ENCODE measurements at places on chromosomes 2 and 18.

GRCh38 chr2:63590626-63591408, 2.1 kb downstream of the MDH1 start:
- DNase-seq = no peak

DNA sequence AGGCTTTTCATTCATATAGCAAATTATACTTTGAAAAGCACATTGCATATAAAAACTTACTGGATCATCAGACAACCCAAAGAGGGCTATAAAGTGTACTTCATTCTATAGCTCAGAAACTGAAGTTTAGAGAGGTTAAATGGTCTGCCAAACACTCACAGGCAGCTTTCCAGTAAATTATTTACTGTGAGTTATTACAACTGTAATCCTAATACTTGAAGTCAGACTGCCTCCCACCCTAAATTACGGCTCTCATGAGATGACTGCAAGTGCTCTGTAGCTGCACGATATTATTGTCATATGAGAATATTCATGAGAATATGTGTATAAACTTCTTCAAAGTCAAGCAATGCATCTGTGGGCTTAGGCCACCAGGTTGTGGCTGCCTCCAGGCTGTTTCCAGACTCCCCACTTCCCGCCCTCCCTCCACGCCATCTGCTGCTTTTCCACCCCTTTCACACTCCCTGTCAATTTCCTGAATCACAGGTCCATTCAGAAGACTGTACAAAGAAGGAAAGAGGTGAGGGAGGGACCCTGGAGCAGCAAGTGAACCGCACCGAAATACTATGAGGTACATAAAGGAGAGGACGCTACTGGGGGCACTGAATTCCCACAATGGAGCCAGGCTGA, 111.1 kb upstream of the SPOPL start:
- no peak for DNase-seq

- DNase-seq = no peak
Measured at GRCh38 chr18:64254399-64255093, 105.7 kb upstream of the LINC00305 start.

DNA sequence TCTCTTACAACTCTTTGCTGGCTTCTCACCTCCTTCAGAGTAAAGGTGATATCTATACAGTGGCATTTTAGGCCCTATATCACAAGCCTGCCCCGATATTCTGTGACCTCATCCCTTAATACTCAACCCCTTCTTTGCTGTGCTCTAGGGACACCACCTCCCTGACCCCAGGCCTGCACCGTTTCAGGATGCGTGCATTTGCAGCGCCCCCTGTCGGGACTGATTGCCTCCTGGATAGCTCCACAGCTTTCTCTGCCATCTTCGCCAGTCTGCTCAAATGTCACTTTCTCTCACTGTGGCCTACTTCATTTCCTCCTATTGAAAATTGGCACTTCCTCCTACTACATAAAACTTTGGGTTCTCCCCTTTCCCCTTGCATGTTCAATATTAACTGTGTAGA, 289.6 kb downstream of the SOCS6 start:
- DNase-seq = no peak

- peak; percentile 61 for DNase-seq
Measured at GRCh38 chr2:157692768-157693167, 64.1 kb upstream of the ACVR1C start.

GRCh38 chr2:127951026-127951425, 65.3 kb upstream of the AMMECR1L start:
- DNase-seq = no peak

DNA sequence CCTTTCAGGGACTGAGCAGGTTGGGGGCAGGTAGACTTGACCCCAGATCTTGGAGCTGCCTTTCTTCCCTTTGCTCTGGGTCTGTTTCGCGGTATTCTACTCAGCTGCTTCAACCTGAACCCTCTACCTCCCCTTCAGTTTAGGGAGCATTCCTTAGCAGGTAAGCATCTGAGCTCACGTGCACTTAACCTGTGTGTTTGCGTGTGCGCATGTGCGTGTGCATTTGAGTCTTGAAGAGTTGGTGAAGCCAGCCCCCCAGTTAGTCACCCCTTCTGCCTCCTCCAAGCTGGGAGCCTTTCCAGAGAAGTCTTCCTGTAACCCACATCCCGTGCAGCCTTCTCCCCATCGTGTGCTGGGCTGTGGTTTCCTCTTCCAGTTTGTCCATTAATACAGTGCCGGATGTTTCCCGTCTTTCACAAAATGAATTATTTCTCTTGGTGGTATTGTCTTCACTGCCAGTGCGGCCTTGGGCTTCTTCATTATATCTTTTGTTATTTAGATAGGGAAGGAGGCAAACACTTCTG, 33.2 kb downstream of the B3GNT2 start:
- no peak for DNase-seq

GRCh38 chr2:188050726-188051125, 240.9 kb upstream of the GULP1 start:
- DNase-seq = no peak

- no peak for DNase-seq
Measured at GRCh38 chr2:64861452-64862397, 127.5 kb upstream of the SLC1A4 start.

DNA sequence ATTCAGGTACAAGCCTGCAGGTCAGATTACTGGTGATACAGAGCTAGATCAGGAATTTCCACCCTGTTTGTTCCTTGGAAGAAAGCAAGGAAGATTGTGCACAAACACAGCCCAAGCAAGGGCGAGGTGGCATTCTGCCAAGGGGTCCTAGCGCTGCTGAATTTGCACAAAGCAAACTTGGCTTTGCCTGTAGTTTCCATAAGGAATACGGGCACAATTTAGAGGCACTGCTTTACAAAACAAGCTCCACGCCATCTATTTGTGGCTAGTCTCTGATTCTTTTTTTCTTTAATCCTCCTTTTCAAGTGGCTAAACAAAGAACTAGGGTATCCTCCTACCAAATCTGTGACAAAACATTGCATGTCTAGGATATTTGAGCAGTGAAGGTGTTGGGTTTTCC, 195.5 kb upstream of the ACVR2A start:
- DNase-seq = no peak

- no peak for DNase-seq
Measured at GRCh38 chr2:48619526-48619925, 1.9 kb downstream of the GTF2A1L start.

- no peak for DNase-seq
Measured at GRCh38 chr2:125710561-125710960, 945.4 kb upstream of the GYPC start.

GRCh38 chr18:69000366-69000765, 202.5 kb downstream of the CCDC102B start:
- DNase-seq = no peak

GRCh38 chr2:202161151-202161835, 77.1 kb downstream of the SUMO1 start:
- no peak for DNase-seq

DNA sequence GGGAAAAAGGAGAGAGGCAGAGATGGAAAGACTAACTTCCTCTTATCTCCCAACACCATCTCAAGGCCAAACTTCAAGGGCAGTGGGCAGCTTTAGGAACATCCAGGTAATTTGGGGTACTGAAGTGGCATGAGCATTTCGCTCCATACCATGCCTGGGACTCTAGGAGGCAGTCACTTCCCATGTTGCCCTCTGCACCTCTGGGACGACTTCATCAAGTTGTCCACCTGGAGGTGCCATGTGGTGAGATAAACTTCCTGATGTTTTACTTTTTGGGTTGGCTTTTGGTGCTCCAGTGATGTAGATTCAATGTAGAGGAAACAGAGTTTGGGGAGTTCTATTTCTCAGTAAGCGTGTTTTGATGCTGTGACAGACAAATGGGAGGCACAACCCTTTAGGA, 56.3 kb upstream of the UPP2 start:
- DNase-seq = no peak

DNA sequence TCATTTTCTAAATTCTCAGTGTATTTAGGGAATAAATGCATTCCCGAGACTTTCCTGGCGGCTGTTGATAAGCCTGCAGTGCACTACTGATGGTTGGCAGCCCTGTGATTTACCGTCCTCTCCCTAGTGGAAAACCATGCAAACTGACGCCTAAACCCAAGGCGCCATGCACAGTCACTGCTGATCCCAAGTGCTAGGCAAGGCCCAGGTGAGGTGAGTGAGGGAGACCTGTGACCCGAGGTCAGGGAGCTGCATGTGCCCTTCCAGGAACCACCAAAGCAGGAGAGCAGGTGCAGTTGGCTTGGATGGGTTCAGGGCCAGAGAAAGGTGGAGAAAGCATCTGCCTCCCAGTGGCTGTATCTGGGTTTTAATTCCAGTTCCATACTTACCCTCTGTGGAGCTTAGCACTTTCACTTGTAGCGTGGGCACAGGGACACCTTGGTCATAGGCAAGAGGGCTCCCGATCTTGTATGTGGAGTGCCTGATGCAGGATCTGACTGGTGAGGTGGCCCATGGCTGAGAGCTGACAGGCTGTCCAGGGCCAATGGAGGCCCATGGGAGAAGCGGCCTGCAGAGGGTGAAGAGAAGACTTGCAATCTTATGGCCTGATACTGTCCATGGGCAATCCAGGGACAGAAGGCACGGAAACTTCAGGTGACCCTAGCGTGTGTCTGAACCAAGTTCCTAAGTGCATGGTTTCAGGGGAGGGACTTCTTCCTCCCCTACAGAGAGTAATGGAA, 131.3 kb downstream of the SH3RF3 start:
- no peak for DNase-seq

DNA sequence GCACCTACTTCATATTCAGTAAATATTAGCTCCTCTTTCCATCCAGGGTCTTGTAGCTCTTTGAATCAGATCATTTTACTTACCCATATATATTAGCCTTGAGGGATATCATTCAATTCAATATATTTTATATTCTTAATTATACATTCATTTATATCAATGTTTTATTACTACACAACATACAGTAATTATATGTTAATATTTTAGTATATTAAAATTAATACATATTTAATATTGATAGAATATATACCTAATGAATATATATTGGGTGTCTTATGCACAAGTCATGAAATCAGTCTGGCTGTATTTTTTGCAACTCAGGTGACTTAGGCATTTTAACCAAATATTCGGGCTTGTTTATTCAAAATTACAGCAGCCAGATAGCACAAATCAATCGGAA, 37.2 kb downstream of the POU3F3 start:
- no peak for DNase-seq

DNA sequence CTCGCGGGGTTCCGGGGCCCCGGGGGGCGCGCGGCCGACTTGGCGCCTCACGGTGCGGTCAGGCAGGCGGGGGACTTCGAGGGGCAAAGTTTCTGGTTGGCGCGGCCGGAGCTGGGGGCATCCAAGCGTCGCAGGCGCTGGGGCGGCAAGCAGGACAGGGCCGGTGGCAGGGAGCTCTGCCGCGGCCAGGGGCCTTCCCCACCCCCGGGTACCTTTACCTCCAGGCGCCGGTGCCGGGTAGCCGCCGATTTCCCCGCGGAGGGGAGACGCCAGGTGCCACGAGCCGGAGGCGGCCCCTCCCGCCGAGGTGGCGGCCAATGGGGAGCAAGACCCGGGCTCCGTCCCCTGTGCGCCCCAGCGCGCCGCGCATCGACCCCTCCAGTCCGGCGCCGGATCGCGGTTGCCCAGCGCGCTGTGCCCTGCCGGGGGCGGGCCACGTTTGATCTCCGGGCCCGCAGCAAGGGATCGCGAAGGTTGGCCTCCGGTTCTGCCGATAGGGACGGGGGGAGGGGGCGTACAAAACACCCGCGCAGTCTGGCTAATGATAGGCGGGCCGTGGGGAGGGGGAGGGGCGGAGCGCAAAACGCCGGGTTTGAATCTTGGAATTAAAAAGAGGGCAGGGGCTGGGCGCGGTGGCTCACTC, at the start of gene ST8SIA5:
Gene ST8SIA5 (minus strand): TSS at position 495 of the 643 bp plus-strand sequence. CDS start 545 bp downstream, outside the sequence.
- no peak for DNase-seq

GRCh38 chr18:44342162-44342561, 338.5 kb upstream of the SETBP1 start:
- no peak for DNase-seq

GRCh38 chr2:68653538-68653982, 10.2 kb downstream of the PROKR1 start:
- no peak for DNase-seq

DNA sequence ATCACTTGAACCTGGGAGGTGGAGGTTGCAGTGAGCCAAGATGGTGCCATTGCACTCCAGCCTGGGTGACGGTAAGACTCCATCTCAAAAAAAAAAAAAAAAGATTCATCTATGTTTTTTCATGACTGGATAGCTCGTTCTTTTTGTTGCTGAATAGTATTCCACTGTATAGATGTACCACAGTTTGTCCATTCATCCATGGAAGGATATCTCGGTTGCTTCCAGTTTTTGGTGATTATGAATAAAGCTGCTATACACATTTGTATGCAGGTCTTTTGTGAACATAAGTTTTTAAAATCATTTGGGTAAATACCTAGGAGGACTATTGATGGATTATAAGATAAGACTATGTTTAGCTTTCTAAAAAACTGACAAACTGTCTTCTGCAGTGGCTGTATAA, 90.8 kb downstream of the ACOXL start:
- no peak for DNase-seq

DNA sequence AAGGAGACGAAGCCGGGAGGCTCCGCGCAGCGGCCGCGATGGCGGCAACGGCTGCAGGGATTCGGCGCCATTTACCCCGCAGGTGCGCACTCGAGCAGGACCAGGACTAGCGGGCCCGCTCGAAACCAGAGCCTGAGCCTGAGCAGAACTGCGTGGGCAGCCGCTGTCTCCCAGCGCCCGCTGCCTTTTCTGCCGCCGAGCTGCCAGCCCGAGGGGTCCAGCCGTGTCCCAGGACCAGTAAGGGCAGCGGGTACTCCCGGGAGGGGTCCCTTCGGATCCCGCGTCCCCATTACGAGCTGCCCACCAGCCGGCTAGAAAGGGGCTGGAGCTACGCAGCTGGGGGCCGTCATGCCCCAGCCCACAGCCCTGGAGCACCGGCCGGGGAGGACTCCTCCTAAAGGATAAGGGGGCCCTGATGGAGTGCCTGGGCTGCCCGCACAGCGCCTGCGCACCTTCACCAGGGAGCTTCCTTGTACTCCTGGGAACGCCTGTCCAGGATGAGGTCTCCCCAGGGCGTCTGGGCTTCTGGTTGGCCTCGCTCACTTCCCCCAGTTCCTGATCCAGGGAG, 9.9 kb downstream of the ALPP start:
- DNase-seq = no peak

DNA sequence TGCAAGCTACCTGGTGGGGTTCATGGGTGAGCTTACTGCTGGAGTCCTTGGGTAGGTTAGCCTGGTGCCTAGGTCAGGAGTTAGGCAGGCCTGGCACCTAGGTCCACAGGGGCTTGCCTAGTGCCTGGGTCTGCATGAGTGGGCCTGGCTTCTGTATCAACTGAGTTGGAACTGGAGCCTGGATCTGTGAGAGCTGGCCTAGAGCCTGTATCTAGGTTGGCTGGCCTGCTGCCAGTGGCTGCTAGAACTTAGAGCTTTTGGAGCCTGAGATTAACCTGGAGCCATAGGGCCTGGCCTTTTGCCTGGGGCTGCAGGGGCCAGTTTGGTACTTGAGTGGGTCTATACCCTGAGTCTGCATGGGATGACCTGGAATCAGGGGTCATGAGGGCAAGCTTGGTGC, 679.4 kb downstream of the NUP35 start:
- no peak for DNase-seq
